ENCODE measurements at places on chromosomes 4 and X.

GRCh38 chrX:17376431-17377077 is 1.6 kb downstream of the NHS start:
- peak; percentile 13 for DNase-seq

DNA sequence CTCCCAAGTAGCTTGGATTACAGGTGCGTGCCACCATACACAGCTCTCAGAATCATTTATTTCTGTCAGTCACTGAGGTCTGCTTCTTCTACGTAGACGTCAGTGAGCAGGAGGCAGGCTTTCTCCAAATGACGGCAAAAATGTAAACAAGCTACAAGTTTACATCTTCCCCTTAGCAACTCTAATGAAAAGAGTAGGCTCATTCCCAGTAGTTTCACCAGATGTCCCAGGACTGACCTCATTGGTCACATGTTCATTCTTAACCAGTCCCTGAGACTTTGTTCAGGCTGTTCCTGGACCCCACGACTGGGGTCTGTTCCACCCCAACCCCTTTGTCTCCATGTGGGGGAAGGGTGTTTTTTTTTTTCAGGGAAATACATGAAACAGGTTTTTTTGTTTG is 67.1 kb downstream of the TENM3 start:
- peak; percentile 30 for DNase-seq

GRCh38 chr4:152697284-152698088 is 17.7 kb upstream of the TMEM154 start:
- no peak for DNase-seq

DNA sequence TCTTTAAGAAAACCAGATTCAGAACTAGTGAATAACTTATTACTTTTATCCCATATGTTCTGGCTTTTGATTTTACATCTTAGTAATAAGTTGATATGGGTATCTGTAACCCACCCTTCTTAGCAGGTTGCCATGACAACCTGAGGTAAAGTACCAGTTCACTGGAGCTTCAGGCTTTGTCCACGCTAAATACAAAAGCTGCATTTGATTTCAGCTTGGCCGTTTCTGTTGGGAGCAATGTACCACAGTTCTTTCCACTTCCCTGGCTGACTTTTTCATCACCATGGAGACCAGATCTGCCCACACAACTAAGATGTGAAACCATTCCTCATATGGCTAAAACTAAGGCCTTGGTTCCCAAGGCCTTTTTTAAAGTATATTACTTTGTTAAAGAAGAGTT is 26.1 kb downstream of the KLHL34 start:
- DNase-seq: peak; percentile 6

GRCh38 chr4:40579983-40580382 is 49.7 kb downstream of the RBM47 start:
- peak; percentile 85 for DNase-seq

GRCh38 chrX:130702867-130703707 is 199.9 kb downstream of the ENOX2 start:
- DNase-seq: peak; percentile 15

DNA sequence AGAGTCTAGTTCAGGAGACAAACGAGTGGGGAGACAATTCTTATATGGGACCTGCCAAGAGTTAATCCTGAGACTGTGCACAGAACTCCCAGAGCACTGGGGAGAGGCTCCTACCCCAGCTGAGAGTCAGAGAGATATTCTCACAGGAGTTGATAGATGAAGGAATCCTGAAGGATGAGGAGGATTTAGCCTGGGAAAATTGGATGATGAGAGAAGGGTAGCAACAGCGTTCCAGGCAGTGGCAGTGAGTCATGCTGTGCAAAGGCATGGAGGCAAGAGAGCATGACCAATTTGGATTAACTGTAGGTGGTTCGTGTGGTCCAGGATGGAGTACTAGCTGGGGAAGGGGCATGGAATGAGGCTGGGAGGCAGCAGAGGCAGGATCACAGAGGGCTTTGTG is 318.6 kb downstream of the LDB2 start:
- DNase-seq: peak; percentile 60

DNA sequence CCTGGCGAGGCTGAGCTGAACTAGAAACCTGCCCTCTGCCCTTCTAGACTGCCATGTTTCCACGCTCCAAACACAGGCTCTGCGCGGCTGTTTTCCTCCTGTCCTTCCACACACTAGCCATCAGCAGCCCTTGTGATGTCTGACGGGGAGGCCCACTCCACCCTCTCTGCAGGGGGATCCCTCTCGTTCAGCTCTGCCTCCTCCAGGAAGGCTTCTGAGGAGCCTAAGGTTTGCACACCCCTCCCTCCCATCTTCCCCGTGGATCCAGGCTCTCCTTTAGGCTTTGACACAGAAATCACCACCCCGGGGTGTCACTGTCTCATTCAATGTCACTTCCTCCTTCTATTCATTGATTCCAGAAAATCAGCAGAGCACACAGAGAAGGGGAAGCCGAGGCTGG is 38.6 kb upstream of the CRMP1 start:
- DNase-seq: no peak

- DNase-seq: no peak
Observed at GRCh38 chrX:71195964-71196649, 26.9 kb upstream of the GJB1 start.

DNA sequence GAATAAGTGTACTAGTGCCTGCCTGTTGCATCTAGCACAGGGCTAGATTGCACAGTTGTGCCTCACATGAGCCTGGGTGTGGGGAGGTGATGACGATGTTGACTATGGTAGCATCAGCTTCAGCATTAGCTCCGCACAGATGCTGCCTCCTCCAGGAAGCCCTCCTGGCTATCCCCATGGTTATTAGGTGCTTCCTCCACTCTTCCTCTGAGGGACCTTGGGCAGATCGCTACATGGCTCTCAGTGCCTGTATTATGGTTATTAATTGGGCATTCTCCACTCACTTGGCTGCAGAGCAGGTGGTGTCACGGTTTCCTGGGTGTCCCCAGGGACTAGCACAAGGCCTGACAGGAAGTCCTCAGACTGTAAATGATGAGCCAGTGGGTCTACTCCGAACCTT is 325.6 kb downstream of the ARHGAP10 start:
- DNase-seq: no peak
